ENCODE measurements at places on chromosomes 4 and X. TPM values are rescaled to one million over a fixed set of nuclear protein-coding genes. Genes with fewer than 3 reads are reported as not detected.

The ITM2A gene
- total RNA-seq, result 129 TPM

The OTC gene
- 2.9 TPM for total RNA-seq

The SPANXN3 gene
- total RNA-seq, result not detected

The GAGE12F gene
- total RNA-seq, result not detected

The DNAAF6 gene
- not detected for total RNA-seq

The GDI1 gene
- total RNA-seq, result 106 TPM
